Hepatic stellate cell (primary cell): ENCODE measurements at places on chromosomes 5 and 9.

GRCh38 chr9:4891674-4892073 lies 93.4 kb upstream of the JAK2 start:
- no peak for DNase-seq

- peak; percentile 1 for DNase-seq
These were observed 430.1 kb upstream of the MEF2C start for GRCh38 chr5:89313044-89313443.

DNA sequence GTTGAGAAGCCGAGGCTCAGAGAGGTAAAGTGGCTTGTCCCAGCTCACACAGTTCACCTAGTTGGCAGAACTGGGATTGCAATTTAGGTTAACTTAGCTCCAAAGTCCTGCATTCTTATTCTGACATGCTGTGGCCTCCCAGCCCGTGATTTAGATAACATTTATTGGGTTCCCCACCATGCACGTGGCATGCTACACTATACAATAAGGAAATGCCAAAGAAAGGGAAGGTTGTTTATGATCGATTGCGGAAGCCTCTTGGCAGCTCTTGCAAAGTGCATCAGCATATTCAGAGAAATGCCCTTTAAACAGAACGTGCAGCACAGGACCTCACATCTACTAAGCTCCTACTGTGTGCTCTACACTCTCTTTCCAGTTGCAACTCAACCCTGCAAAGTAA lies 3.2 kb downstream of the NEURL1B start:
- DNase-seq = no peak

GRCh38 chr5:143499480-143500114 lies 96.1 kb upstream of the NR3C1 start:
- no peak for DNase-seq

GRCh38 chr9:133750982-133751649 lies 13.0 kb upstream of the SARDH start:
- no peak for DNase-seq

GRCh38 chr9:115437418-115437817 lies 319.5 kb upstream of the TNC start:
- DNase-seq = no peak

DNA sequence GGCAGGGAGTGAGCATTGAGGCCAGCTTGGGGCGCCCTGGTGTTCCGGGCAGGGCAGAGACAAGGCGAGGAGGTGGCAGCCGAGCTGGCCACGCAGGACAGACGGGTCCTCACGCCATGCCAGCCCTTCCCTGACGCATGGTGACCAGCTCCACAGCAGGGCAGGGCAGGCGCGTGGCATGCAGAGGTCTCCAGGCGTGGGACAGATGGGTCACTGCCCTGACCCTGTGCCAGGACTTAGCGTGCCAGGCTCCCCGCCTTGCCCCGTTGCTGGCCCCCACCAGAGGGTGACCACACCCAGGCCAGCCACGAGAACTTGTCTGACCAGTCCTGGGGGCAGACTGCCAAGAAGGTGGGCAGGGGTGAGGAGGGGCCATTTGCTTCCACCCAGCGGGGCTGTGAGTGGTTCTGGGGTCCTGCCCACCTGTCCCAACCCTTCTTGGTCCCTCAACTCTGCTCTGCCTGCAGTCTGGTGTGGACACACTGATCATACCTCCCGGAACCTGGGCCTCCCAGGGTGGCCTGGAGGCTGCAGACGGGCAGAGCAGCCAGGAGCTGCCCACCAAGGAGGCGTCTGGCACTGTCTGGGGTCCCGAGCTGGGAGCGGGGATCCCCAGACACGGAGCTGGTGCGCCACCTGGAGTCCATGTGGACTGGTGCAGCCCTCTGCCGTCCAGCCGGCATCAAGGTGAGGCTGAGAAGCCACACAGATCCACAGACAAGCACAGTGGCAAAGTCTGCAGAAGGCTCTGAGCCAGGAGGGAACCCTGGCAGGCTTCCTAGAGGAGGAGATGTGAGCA lies at the start of gene RNF224:
RNF224 (plus strand) TSS at position 449 of the 799 bp plus-strand sequence. CDS start 834 bp downstream, outside the sequence.
- peak; percentile 86 for DNase-seq

- DNase-seq = no peak
These were observed 39.6 kb downstream of the UBAP1 start for GRCh38 chr9:34218446-34218845.

DNA sequence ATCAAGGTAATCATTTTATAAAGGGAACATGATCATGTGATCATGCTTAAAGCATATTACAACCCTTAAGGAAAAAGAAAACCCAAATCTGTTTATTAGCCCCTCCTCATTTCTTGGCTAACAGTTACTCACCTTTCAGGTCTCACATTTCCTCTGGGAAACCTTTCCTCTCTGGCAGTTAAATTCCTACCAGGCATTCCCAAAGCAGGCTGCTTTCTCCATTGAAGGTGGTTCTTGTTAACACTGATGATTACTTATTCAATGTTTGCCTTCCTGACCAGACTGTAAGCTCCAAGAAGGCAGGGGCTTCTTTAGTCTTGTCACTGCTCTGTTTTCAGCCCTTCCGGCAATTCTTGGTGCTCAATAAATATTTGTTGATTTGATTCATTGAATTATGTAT lies 59.9 kb downstream of the PLK2 start:
- DNase-seq = no peak

- no peak for DNase-seq
These were observed 79.0 kb downstream of the AK8 start for GRCh38 chr9:132798817-132799790.

- no peak for DNase-seq
These were observed 1.2 kb downstream of the SRFBP1 start for GRCh38 chr5:121962958-121963357.

GRCh38 chr5:136781464-136781863 lies 416.1 kb upstream of the TRPC7 start:
- DNase-seq = peak; percentile 53

DNA sequence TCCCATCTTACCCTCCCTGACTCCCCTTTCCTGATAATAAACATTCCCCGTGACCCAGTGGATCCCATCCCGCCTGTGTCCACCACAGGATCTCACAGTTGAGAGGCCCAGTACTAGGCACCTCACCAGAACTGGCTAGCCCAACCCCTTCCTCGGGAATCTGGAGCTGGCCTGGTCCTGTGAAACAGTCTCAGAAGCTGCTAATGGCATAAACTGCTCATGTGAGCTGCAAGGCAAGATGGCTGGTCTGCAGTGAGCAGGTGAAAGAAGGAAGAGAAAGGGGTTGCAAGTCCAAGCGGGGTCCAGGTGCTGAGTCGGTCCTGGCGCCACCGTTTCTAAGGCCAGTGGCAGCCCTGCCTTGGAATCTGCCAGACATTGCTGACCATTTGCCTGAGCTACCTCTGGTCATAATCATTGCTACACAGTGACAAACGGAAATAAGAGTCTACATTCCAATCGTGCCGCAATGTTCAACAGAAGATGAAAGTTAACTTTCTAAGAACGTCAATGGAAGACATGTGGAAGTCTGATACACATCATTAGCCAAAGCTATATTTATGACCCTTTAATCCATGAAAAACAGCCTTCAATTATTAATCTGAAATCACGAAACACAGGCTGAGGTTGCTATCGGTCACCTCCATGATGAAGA lies 33.7 kb downstream of the DNAH5 start:
- DNase-seq = no peak

DNA sequence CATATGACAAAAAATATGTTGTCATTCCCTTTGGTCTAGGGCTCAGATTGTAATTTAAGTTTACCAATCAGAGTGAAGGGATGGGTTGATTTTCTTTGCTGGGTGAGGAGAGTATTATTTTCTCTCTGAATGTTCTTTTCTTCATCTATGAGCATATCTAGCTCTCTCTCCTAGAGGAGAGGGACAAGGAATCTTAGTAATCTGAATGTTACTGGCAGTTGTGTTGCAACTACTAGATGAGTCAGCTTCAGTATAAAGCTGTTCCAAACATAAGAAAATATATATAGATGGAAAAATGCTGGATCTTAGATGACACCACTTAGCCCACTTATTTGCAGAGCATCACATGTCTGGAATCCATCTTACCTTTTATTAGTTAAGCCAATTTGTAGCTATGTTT lies 259.3 kb downstream of the TUSC1 start:
- DNase-seq = no peak

DNA sequence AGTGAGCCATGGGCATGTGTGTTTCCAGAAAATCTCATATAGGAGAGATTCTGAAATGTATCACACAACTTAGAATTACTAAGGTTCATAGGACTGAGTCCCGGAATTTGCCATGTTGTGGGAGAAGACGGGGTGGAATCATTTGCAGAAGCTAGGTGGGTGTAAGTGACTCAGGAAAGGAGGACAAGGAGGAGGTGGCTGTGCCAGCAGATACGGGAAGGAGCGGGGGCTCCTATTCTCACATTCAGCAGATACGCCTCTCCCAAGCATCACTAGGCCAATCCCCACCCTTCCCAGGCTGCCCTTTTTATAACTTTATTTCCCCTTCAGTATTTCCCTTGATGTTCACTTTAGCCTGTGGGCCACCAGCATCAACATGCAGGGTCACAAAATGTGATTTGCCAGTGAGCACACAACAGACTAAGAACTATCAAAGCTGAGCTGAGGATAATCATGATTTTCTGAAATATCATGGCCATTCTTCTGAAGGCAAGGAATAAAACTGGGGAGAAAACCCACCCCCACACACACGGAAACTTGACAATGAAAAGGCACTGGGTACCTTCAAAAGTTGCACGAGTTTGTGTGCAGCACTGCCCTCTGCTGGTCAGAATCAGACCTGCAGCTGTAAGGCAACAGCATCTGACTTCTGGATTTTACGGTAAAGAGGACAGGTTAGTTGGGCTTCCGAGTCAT lies 133.2 kb downstream of the MTX3 start:
- DNase-seq = peak; percentile 24
